Mucosa of descending colon (tissue), 3 donors: ENCODE measurements at places on chromosomes 13 and 19. TPM values are rescaled to one million over a fixed set of nuclear protein-coding genes. Genes with fewer than 3 reads are reported as not detected.

DNA sequence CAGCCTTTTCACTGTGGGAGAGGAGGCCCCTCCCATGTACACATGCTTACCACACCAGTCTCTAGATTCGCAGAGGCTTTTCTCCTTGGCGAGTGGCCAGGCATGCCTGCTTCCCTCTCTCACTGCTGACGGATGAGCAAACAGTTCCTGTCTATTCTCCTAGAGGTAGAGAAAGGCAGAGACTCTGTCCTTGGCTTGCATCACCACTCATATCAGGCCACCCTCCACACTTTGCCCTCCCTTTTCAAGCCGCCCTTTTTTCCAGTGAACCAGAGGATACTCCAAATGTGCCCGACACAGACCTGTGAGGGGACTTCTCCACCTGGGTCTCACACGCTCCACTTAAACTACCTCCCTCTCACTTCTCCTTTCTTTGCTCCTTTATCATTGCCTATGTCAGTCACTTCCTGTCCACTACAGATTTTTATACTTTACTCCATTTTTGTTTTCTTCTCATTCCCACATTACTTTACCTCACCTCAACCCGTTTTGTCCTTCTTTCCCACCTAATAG, 284.6 kb downstream of the DNAJC15 start:
- peak; percentile 67 for DNase-seq

Gene SLC10A2
- not detected for total RNA-seq

GRCh38 chr13:32428581-32429432, 877 bp upstream of the N4BP2L1 start:
- no peak for DNase-seq

DNA sequence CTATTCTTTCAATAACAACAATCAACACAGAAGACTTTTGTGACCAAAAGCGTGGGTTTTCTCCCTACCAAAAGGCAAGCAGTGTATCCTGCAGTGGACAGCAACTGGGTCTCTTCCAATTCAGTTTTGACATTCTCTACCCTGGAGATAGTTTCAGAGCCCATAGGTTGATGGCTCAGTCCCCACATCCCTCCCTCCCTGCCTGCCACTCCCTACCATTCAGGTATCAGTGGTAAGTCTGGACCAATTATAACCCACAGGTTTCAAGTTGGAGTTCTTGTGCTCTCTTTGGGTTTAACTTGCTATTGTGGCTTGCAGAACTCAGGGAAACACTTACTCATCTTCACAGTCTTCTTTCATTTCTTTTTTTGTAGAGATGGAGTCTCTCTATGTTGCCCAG, 60.2 kb downstream of the ZNF823 start:
- no peak for DNase-seq

DNA sequence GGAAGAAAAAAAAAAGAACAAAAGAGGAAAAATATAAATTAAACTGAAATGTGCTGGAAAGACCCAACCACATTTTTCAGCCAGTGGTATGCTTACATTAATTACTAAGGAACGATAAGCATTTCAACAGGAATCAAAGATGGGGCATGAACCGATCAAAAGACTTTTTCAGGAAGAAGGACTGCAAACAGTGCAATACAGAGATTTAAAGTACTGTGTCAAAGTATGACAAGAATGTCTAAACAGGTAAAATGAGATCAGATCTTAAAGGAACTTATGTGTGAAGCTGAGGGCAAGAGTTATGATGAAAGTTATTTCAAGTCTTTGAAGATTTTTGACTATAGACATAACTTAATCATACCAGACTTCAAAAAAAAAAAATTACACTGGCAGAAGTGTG, 1761.8 kb downstream of the SLITRK5 start:
- DNase-seq, result no peak

DNA sequence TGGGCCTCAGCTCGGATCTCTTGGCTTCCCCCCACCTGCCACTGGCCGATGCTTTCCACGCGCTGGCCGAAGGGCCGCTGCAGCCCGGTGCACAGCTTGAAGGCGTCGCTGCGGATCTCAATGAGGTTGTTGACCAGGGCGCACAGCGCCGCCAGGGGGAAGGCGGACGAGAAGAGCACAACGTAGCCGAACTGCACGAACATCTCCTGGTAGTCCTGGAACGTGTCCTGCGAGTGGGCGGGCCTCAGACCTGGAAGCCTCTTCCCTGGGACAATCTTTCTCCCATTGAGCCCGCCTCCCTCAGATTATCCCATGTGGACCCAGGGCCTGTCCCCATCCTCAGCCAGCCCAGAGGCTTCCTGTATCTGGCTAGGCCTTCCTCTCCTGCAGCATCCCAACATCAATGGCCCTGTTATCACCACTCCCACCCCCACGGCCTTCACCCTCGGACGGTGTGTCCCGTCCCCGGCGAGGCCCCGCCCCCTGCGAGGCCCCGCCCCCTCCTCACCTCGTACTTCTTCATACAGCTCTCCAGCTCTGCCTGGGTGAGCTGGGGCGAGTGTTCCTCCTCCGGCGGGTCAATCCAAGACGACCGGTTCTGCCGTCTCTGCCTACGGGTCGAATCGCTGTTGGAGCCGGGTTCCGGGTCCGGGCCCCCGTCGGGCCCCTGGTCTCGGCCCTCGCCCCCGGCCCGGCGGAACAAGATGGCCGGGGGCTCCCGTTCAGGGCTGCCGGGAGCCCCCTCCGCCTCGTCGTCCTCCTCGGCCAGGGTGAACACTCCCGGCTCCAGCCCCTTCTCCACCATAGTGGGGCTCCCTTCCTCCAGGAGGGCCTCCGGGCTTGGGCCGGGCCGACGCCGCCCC, 6.8 kb downstream of the ANO8 start:
- peak; percentile 90 for DNase-seq

GRCh38 chr13:66689037-66689619, 541.0 kb downstream of the PCDH9 start:
- DNase-seq, result no peak

Gene GJA3
- not detected for total RNA-seq

DNA sequence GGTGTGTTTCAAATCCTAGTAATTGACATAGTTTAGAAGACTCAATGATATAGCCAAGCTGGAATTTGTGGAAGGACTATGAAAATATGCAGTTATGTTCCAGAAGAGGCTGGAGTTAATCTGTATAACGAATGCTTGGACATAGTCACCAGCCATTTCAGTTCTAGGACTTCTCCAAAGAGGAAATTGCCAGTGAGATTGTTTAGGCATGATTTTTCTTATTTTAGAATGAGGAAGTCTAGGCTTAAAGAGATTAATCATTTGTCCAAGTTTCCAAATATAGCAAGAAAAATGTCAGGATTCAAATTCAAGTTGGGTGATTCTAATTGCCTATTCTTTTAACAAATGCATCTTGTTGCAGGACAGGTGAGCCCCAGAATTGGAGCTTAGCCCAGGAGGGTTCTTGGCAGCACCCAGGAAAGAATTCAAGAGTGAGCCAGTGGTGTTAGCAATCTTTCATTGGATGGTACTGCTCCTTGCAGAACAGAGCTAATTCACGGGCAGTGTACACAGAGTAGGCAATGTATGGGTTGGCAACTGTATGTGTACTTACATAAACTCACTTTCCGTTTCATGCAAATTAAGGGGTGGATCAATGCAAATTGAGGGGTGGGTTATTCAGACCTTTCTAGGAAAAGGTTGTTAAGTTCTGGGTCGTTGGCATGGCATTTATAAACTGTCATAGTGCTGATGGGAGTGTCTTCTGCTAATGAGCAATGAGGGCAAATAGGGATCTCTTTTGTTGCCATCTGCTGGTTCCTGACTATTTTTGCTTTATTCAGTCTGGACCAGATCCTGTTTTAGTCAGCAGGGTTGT, 763.1 kb upstream of the SLITRK1 start:
- DNase-seq, result no peak

Gene ATP4A
- not detected for total RNA-seq

DNA sequence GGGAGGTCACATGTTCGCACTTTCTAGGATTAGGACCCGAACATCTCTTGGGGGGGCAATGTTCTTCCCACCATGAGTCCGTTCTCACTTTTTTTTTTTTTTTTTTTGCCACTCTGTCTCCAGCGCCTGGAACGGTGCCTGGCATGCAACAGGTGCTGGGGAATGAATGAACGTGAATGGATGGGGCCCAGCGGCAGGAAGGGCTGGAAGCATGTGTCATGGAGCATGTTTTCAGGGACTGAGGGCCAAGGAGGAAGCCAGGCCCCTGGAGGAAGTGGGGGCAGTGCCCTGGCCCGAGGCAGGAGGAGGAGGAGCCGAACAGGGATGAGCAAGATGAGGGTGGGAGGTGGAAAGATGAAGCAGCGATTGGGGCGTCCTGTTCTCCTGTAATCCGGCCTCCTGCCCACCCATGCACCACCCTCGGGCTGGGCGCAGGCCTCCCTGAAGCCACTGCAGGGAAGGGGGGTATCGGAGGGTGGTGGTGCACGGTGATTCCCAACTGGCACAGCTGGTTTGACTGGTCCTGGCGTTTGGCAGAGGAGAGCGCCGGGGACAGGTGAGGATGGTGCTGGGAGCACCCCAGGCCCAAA, 8.8 kb upstream of the SULT2B1 start:
- DNase-seq, result no peak

DNA sequence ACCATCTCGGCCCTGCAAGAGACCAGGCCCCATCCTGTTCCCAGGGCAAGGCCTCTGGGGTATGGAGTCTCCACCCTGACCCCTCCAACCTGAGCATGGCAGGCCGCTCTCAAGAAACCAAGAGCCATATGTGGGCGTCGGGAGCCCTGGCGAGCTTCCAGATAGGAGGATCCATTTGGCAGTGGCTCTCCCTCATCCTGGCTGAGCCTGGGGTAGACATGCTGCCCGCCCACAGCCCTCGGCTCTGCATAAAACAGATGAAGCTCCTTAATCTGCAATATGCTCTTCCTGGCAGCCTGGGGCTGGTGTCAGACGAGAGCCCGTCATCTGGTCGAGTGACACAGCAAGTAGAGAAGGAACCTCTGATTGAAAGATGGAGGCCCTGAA, 6.1 kb downstream of the ATP13A1 start:
- DNase-seq, result peak; percentile 43

GRCh38 chr13:44347301-44347700, 26.3 kb upstream of the SERP2 start:
- DNase-seq, result no peak

GRCh38 chr13:63455938-63456337, 2040.3 kb upstream of the PCDH20 start:
- no peak for DNase-seq

- DNase-seq, result peak; percentile 58
Measured at GRCh38 chr19:8640402-8641004, 10.1 kb downstream of the NFILZ start.

- no peak for DNase-seq
Measured at GRCh38 chr13:48397744-48398143, 15.2 kb downstream of the LPAR6 start.

- no peak for DNase-seq
Measured at GRCh38 chr13:44386913-44387556, 13.4 kb downstream of the SERP2 start.

Gene ERFL
- 0.98 TPM for total RNA-seq

Gene LAIR2
- total RNA-seq, result not detected
